ENCODE measurements at places on chromosomes 12 and 14.

DNA sequence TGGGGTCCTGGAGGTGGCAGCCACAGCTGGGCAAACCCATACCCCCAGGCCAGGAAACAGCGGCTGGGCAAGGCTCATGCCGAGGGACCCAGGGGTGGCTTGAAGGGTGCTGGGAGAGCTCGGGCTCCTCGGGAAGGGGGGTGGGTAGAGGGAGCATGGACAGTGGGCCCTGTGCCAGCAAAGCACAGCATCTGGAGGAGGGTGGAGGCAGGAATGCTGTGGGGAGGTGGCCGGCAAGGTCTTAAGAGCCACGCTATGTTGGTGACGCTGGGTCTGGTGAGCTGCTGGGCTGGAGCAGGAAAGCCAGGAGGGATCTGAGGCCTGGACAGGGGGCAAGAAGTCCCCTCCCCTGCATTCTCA is 48.2 kb upstream of the DLK1 start:
- H3K27me3 ChIP-seq: peaks cover under 1% of the 10 kb centered on the region
- no peak for DNase-seq
- no peaks in the 10 kb centered on the region for H3K36me3 ChIP-seq
- H3K27ac ChIP-seq: no peak overlapping the region
- H3K4me1 ChIP-seq: peaks cover 46% of the 10 kb centered on the region

GRCh38 chr14:88166616-88167015 is 156.5 kb downstream of the KCNK10 start:
- DNase-seq: peak; percentile 61
- no peaks in the 10 kb centered on the region for H3K27me3 ChIP-seq
- no peak overlapping the region for H3K4me3 ChIP-seq
- H3K4me1 ChIP-seq: no peaks in the 10 kb centered on the region

DNA sequence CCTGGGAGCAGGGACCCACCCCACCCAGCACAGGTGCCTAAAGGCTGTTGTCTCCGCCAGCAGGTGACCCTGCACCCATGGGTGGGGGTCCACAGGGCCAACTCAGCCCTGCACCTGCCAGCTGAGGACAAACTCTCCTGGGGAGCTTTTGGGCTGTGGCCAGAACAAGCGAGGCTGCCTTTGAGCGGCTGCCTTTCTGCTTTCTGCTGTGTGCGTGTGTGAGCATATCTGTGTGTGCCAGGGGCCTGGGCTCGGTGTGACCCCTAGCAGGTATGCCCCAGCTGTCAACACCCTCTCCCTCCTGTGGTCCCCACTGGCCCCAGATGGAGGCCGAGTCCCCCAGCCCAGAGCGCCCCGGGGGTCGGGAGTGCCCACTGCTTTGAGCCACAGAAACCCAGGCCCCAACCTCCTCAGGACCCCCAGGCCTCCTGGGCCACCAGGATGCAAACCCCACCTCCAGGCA is 25.9 kb upstream of the GPR132 start:
- H3K4me1 ChIP-seq: peaks cover 42% of the 10 kb centered on the region
- H3K4me3 ChIP-seq: no peak overlapping the region
- no peaks in the 10 kb centered on the region for H3K36me3 ChIP-seq
- DNase-seq: no peak
- H3K27ac ChIP-seq: no peak overlapping the region

GRCh38 chr12:121464331-121464730 is 64.4 kb downstream of the RNF34 start:
- H3K4me1 ChIP-seq: peaks cover 15% of the 10 kb centered on the region
- H3K36me3 ChIP-seq: no peaks in the 10 kb centered on the region
- no peaks in the 10 kb centered on the region for H3K27me3 ChIP-seq

DNA sequence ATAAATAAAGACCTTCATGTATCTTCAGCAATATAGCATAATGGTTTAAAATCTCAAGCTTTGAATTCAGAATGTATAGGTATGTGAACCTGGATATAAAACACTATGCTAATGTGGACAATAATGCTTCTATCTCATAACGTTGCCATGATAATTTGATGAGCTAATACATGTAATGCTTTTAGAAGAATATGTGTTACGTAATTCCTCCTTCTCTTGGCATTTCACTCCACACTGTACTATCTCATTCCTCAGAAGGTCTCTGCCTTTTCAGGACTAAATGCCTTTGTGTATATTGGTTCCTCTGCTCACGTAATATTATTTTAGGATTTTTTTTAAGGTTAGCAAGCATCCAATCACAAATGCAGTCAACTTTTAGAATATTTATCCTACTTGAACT is 86.5 kb downstream of the FOXA1 start:
- no peak overlapping the region for H3K4me3 ChIP-seq
- no peaks in the 10 kb centered on the region for H3K27me3 ChIP-seq
- no peak overlapping the region for H3K27ac ChIP-seq
- no peaks in the 10 kb centered on the region for H3K4me1 ChIP-seq
- no peaks in the 10 kb centered on the region for H3K36me3 ChIP-seq
- no peak for DNase-seq

GRCh38 chr14:31207287-31207754 is 272 bp downstream of the HECTD1 start:
- H3K36me3 ChIP-seq: peaks cover 6% of the 10 kb centered on the region
- DNase-seq: peak; percentile 71
- H3K27ac ChIP-seq: peak overlapping the region; percentile 98
- no peaks in the 10 kb centered on the region for H3K27me3 ChIP-seq
- H3K4me3 ChIP-seq: peak overlapping the region; percentile 89
- peaks cover 6% of the 10 kb centered on the region for H3K4me1 ChIP-seq

DNA sequence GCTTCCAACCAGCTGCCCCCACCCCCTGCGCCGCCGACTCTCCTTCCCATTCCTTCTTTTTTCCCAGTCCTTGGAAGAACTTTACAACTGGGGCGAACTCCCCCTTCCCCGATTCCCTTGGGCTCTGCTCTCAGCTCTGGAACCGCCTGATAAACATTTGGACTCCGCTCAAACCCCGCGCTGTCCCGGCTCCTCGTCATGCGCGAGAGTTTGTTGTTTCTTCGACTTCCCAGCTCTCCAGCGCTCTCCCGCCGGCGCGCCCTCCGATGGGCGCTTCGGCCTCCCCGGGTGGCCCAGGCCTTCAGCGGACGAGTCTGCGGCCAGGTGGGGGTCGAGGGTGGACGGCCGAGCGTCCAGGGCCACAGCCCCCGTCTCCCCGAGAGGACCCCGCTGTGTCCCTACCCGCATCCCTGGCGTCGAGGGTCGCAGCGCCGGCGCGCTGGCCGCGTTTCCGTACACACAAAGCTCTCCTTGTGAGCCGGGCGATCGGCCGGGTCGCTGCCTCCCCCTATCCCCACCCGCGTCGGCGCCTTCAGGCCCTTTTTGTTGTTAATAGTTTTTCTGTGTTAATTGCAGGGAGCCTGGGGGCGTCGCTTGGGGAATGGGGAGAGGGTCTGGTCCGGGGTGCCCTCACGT is 847 bp downstream of the MMP14 start:
- peaks cover 16% of the 10 kb centered on the region for H3K4me1 ChIP-seq
- H3K27ac ChIP-seq: peak overlapping the region; percentile 92
- H3K27me3 ChIP-seq: no peaks in the 10 kb centered on the region
- peak overlapping the region; percentile 93 for H3K4me3 ChIP-seq
- DNase-seq: no peak

GRCh38 chr14:22487941-22488340 is 101.1 kb downstream of the DAD1 start:
- DNase-seq: no peak
- peaks cover 12% of the 10 kb centered on the region for H3K4me1 ChIP-seq
- no peaks in the 10 kb centered on the region for H3K36me3 ChIP-seq
- no peak overlapping the region for H3K27ac ChIP-seq

- no peaks in the 10 kb centered on the region for H3K27me3 ChIP-seq
- H3K4me1 ChIP-seq: no peaks in the 10 kb centered on the region
- H3K4me3 ChIP-seq: no peak overlapping the region
- no peak overlapping the region for H3K27ac ChIP-seq
- DNase-seq: no peak
- H3K36me3 ChIP-seq: peaks cover 27% of the 10 kb centered on the region
Observed at GRCh38 chr12:57199191-57199590, 17.4 kb upstream of the NXPH4 start.

- H3K4me3 ChIP-seq: no peak overlapping the region
- H3K27ac ChIP-seq: no peak overlapping the region
Observed at GRCh38 chr12:31586728-31587127, 4.2 kb downstream of the DENND5B start.

- H3K36me3 ChIP-seq: no peaks in the 10 kb centered on the region
- H3K4me3 ChIP-seq: no peak overlapping the region
- no peaks in the 10 kb centered on the region for H3K27me3 ChIP-seq
- H3K27ac ChIP-seq: peak overlapping the region; percentile 82
- peaks cover 27% of the 10 kb centered on the region for H3K4me1 ChIP-seq
Observed at GRCh38 chr14:56268039-56268438, 149.8 kb downstream of the PELI2 start.

GRCh38 chr14:76267322-76268046 is 108.5 kb upstream of the ESRRB start:
- H3K36me3 ChIP-seq: no peaks in the 10 kb centered on the region
- no peaks in the 10 kb centered on the region for H3K4me1 ChIP-seq
- H3K27me3 ChIP-seq: no peaks in the 10 kb centered on the region
- H3K27ac ChIP-seq: no peak overlapping the region
- peak; percentile 8 for DNase-seq

- no peaks in the 10 kb centered on the region for H3K36me3 ChIP-seq
- H3K27ac ChIP-seq: no peak overlapping the region
- peaks cover 6% of the 10 kb centered on the region for H3K4me1 ChIP-seq
- H3K27me3 ChIP-seq: no peaks in the 10 kb centered on the region
- DNase-seq: no peak
Observed at GRCh38 chr14:92987713-92988510, 65.0 kb downstream of the CHGA start.

DNA sequence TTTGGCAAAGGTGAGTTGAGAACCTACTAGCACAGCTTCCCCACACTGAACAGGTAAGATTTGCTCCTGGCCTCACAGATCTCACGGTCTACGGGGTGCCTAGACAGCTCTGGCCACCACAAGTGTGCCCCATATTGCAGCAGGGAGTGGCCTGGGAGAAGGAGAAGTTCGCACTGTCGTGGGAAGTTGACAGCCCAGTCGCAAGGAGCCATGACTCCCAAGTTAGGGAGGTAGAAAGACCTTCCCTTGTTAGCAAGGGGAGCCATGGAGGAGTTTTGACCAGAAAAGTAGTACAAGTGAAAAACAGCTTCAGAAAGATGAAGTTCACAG is 316.3 kb downstream of the BCL11B start:
- H3K27ac ChIP-seq: no peak overlapping the region
- no peak overlapping the region for H3K4me3 ChIP-seq
- no peaks in the 10 kb centered on the region for H3K36me3 ChIP-seq
- peaks cover 24% of the 10 kb centered on the region for H3K4me1 ChIP-seq
- H3K27me3 ChIP-seq: no peaks in the 10 kb centered on the region
- DNase-seq: no peak
